ENCODE measurements at places on chromosomes 5 and 9.
A peak's percentile ranks its signal among the peaks of the same experiment; 100 is the strongest.

DNA sequence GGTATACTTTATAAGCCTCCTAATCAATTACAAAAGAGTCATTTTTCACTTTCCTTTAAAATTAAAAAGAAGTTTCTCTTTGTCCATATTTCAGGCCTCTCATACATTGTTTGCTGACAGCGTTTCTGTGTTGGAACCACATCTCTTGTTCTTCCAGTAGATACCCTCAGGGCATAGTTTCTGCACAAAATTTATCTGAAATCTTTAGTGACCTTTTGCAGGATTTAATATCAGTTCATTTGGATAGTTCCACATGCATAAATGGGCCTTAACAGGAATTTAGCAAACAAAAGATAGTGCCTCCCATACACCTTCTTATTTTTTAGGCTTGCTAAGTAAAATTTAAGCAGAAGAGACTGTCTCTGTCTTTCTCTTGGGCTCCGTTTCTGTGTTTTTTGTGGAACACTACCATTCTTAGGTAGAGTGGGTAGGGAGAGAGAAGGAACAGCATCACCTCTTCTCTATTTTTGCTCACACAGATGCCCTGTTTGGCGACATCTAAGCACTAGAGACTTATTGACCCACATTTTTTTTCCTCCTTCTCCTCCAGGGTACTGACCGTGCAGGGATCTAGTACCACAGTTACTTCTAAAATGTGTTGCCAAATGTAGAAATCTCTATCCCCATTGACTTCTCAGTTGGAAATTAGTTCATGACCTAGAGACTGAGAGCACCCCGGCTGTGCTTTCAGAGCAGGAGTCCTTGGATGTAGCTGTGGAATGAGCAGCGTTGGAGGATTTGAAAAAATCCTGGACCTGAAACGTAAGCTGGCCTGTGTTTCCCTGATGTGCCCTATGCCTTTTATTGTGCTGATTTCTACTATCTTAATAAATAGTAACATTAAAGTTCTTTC lies 22.1 kb downstream of the ARHGAP26 start:
- DNase-seq: no peak

- DNase-seq: peak; percentile 22
Measured at GRCh38 chr5:151406322-151406947, 41.0 kb upstream of the SLC36A1 start.

DNA sequence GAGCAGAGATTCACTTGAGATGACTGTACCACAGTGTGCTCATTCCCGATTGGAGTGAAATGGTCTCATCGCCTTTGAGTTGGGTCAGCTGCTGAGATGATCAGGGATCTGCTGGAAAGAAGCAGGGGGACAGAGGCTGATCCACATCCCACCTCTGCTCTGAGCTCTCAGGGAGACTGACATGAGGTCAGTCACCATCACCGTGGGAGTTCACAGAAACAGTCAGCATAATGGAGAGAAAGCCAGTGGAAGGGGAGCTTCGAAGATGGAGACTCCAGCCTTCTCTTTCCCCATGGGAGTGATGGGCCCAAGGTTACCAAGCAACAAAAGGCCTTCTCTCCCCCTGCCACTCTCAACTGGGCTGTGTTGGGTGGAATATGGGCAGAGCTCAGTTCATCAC lies 276.4 kb downstream of the CDK5RAP2 start:
- DNase-seq: no peak

- DNase-seq: no peak
Measured at GRCh38 chr5:113273948-113274347, 160.8 kb downstream of the TSSK1B start.

GRCh38 chr5:40046792-40047191 lies 622.0 kb upstream of the DAB2 start:
- DNase-seq: peak; percentile 5

DNA sequence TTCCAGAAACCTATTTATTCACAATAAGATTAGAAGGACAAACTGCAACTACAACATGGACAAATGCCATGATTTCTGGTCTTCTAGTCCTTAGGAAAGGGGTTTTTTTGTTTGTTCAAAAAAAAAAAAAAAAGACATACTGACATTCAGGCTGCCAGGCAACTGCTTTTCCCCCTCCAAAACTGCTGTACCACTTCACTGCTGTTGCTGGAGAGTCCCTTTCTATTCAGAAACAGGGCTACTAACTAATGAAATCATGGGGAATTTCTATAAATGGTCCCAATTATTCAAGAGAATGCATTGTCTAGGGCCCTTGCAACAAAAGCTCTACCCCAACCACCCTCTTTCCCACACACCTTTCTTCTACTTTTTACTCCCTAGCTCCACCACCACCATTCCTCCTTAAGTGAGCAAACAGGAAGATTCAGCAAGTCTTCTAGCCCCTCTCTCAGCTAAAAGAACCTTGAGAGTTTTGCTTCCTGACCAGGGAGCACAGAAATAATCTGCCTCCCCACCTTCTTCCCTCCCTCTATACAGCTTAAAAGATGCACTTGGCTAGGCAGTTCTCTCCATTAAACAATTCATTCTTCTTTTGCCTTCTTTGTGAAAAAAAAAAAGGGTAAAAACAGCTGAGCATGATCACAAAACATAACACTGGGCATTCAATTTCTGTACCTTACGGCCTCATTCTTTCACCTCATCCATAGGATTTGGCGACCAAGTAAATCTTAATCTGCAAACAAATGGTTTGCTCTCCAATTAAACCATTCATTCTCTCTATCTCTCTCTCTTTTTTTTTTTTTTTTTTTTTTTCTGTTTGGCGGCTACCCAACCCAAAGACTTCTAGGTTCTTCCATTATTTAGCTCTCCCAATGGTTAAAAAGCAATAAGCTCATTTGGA lies 13.8 kb downstream of the ZNF608 start:
- DNase-seq: no peak

DNA sequence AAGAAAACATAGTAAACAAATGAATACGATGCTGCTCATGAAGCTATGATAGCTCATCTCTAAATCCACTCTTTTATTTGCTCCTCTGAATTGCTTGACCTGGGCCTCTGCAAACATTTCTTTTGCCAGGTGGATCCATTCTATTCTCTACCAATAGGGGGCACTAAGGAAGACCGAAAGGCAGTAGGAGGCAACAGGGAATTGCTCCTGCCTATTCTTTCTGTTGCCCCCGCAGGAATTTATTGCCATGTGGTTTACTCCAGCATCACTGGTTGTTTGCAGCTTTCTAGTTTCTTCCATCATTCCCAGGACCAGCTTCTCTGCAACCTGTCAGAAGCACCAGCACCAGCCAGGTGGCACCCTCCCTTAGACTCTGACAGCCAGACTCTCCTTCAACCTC lies 5.3 kb downstream of the GAPT start:
- no peak for DNase-seq

GRCh38 chr9:33125871-33126823 lies 41.0 kb downstream of the B4GALT1 start:
- no peak for DNase-seq

DNA sequence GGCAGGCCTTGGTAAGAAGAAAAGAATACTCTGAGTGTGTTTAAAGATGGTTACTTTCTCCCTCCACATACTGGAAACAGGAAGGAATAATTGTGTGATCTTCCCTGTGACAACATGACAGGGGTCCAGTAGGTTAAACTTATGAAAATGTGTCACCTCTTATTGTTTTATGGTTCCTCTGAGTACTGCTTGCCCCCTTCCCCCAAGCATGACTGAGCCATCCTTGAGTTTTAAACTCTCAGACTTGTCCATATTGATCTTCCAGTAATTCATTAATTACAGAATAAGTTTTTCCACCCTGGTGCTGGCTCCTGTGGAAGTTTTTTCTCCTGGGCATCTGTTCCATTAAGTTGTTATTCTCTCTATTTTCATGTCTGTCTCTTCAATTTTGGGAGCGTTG lies 95.8 kb downstream of the CNTLN start:
- DNase-seq: no peak

DNA sequence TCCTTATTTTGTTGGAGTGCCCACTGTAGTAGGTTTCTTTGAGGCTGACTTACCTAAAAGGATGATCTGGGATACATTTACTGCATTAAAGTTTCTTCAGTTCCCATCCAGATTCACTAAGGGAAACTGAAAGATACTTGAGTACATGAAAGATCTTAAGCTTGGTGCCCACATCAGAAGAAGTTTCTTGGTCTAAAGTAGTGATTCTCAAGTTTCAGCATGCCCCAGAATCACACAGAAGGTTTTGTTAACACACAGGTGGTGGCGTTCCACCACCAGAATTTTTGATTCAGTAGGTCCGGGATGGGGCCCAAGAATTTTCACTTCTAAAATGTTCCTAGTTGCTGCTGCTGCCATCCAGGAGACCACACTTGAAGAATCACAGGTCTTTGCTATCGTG lies 171.0 kb downstream of the ZNF462 start:
- no peak for DNase-seq
